ENCODE measurements at places on chromosomes 3 and 15.

DNA sequence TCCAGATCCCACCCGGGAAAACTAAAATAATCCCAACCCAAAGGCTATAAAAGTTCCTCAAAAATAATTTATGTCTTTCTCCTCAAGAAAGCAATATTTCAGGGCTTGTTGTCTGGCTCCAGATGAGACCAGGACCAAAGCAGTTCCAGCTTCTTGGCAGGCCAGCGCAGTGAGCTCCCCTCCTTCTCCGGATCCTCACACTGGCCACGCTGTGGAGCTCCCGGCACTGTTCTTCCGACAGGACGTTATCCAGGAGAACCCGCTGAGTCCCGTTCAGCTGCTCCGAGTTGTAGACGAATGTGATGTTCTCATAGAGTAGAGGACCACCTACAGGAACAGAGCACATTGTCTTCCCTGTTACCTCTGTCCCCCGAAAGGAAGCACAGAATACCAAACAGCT lies 146.3 kb downstream of the P3H2 start:
- DNase-seq: no peak

- DNase-seq: no peak
These were observed 31.5 kb upstream of the KY start for GRCh38 chr3:134682196-134682880.

- DNase-seq: no peak
These were observed 11.4 kb upstream of the C3orf20 start for GRCh38 chr3:14663396-14664135.

DNA sequence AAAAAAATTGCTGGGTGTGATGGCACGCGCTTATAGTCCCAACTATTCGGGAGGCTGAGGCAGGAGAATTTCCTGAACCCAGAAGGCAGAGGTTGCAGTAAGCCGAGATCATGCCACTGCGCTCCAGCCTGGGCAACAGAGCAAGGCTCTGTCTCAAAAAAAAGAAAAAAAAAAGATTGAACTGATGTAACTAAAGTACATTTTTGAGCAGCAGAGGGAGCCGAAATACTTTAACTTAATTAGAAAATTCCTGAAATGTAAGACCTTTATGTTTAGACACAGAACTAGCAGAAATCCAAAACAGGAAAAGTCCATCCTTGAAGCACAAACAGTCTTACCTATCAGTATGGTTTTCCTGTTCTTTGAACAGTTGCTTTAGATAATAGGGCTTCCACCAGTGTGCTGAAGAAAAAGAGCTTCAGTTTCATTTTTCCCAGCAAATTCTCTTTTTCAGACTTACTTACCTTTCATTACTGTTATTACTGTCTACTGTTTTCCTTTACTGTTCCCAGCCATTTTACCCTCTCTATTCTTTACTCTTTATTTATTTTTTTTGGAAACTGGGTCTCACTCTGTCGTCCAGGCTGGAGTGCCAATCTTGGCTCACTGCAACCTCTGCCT lies 33.4 kb upstream of the ZNF609 start:
- DNase-seq: no peak

DNA sequence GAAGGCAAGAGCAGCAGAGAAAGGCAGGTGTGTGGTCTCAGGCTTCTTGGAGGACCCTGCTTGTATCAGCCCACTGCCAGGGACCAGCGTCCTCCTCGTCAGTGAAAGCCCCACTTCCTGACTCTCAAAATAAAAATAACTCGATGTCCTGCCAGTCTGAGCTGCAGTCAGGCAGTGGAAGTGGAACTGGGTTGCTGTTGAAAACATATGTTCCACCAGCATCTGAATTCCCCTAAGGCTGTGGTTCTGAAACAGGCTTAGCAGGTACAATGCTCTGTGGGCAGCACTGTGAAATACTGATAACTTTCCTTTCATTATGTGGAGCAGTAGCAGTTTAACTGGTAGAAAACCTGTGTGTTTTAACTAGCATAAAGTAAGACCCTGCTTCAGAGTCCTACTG lies 121.6 kb upstream of the EIF1B start:
- no peak for DNase-seq

DNA sequence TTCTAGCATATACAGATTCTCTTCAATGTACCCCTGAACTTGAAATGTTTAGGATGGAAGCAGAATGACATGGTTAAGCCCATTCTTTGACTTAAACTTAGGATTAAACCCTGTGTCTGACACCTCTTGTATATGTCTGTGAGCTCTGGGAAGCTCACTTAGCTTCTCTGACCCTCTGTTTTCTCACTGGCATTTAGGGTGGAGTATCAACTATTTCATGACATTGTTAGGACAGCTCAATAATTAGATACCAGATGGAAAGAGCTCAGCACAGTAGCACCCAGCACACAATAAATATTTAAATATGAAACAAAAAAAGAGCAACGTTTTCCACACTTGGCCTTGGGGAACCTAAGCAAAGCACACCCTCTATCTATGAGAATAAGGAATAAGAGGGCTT lies 18.2 kb upstream of the RPS17 start:
- no peak for DNase-seq

DNA sequence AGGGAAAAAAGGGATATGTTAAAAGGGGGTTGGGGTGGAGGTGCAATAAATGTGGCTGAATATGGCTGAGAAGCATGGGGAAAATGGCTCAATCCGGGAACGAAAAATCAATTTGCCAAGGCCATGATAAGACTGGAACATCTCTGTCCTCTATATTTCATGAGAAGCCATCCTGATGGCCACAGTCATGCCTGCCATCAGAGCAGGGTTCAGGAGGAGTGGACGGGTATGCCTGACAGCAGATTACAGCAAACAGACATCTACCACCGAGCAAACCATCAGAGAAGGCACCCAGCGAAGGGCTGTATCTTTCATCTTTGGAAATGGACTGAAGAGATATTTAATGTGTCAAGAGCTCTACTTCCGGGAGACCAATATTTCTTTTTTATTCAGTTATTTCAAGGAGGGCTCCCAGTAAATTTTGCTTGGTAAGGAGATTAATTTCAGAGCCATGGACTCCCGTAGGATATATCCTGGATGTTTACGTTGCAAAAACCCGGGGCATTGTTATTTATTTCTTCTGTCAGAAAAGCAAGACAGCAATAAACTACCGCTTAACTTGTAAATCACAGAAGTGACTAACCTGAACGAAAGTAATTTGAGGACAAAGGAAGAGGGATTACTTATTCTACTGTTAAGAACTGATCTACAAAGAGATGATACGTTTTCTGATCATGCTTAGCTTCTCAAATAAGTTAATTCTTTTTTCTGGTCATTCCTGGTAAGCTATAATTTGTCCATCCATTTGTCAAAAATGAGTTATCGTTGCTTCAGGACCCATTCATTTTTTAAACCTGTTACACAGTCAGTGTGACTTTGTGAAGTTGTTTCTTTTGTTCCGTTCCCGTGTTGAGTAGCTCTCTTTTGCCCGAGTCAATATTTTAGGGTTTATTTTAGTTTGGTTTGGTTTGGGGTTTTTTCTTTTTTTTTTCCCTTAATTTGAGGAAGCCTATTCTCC lies 80.6 kb upstream of the CHD2 start:
- no peak for DNase-seq

DNA sequence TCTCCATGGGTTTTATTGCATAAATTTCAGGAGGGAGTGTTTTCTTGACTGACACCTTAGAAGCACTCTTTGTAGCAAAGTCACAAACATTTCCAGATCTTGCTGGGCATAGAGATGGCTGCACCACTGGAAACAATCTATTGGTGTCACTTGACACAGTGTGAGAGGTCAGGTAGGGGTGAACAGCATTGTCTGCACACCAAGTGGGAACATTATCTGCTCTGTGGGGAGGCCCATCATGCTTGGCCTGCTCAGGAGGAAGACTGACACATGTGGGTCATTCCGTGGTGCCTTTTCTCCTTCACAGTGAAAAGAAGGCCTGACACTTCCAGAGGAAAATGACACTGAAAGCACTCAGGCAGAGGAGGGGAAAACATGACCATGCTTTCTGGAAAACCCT lies 149.9 kb upstream of the GALNT15 start:
- DNase-seq: no peak

- DNase-seq: no peak
These were observed 10.5 kb upstream of the CTSH start for GRCh38 chr15:78955355-78955754.

DNA sequence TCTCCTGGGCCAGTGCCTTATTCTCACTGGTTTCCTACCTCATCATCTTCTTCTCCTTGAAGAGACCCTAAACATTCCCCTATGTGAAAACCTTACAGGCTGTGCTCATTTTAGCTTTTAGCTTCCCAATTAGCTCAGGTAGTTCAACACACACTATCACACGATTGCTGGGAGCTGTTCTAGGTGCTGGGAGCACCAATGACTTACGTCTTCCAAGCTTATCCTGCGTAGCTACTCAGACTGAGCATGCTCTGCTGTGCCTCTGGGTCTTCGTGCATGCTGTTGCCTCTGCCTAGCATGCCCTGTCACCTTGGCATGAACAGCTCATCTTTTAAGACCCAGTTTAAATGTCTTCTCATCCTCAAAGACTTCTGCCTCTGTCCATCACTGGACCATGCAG lies 55.7 kb upstream of the APEH start:
- no peak for DNase-seq
